ENCODE measurements at places on chromosomes 5 and 9.

DNA sequence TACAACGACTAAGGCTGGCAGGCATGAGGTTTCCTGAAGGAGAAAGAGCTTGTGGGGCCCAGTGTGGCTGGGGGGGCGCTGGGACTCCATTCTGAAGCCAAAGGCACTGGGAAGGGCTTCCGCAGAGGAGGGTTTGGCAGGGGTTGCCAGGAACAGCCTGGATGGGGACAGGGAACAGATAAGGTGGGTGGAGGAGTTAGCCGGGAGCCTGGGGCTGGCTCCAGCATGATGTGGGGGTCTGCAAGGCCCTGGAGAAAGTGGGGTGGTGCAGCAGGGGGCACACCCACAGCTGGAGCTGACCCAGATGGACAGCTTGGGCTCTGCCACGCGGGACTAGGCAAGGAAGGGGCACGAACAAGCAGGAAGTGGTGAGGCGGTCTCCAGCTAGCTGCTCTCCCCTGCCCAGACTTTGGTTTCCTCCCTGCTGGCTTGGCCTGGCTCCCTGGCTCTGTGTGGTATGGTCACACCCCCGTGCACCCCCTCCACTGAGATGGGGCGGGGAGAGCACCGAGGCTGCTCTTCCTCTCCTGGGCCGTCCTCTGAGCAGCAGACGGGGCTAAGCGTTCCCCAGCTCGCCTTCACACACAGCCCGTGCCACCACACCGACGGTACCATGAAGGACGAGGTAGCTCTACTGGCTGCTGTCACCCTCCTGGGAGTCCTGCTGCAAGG is at the start of gene LTC4S:
TSS of gene LTC4S (plus strand) at position 519 of the 672 bp plus-strand sequence. CDS start at position 614, 95 bp downstream.
- DNase-seq = no peak

GRCh38 chr9:28781481-28781880 is 1208.2 kb upstream of the C9orf72 start:
- no peak for DNase-seq

DNA sequence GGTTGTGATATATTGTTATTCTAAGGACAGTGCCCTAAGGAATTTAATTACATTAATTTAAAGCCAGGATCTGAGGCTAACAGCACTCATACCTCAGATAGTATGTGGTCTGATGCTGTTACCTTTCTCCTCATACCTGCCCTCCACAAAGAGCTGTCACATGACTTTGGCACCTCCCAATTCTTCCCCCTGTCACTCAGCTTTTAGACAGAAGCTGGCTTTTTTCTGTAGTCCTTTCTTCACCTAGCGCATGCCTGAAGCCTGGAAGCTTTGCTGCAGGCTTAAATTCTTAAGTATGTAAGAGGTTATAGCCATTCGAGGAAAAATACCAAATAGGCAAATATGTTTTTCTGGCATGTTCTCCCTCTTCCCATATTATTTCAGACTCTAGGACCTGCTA is 61.0 kb upstream of the ADAMTS19 start:
- no peak for DNase-seq

GRCh38 chr5:180007582-180007981 is 64.0 kb downstream of the RNF130 start:
- DNase-seq = no peak

DNA sequence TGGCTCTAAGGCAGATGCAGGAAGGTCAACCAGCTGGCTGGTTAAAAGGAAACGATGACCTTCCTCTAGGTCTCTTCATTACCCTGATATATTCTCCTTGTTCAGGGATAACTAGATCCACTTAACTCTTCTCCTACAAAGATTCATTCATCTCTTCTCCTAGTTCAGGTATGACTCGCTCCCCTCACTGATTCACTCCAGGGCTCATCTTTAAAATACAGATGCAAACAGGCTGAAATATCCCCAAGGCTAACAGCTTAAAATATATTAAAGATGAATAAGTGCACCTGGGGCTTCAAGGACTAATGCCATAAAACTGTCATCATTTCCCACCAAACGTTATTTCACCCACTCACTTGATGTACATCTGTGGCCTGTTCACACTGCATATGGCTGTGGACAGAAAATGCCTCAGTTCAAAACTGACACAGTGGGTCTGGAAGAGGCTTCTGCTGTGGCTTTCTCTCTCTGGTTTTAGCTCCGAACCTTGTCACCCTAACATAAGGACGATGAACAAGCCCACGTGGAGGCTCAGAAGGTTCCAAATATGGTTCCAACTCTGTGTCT is 366.9 kb downstream of the DEPDC1B start:
- DNase-seq = no peak

GRCh38 chr9:86202338-86202882 is 57.0 kb downstream of the C9orf153 start:
- no peak for DNase-seq

DNA sequence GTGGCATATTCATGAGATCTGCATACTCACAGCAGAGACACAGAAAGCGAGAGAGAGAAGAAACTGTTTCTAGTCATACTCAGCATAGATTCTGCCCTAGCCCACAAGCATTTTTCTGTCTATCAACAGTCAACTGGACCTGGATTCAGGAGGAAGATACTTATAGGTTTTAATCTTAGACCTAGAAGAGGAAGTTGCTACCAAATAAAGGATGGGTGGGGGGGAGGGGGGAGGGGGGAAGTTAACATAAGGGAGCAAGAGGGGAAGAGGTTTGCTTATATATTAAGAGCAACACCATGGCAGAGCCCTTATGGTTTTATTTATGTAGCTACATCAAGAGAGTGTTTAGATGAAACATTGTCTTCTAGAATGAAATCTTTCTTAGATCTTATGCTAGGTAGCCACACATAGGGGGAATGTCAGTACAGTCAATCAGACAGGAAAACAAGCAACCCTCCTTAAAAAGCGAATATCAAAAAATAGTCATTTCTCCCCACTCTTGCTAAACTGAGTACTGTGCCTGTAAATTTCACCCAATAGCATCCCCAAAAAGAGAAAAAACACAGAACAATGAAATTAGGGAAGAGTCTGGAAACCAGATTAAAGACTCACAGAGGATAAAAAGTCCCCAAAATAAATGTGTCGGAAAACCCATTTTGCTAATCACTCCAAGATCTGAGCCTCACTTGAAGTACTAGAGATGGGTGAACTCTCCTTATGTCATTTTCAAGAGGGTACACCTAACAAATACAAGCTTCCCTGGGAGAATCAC is 192.7 kb upstream of the NR4A3 start:
- no peak for DNase-seq

DNA sequence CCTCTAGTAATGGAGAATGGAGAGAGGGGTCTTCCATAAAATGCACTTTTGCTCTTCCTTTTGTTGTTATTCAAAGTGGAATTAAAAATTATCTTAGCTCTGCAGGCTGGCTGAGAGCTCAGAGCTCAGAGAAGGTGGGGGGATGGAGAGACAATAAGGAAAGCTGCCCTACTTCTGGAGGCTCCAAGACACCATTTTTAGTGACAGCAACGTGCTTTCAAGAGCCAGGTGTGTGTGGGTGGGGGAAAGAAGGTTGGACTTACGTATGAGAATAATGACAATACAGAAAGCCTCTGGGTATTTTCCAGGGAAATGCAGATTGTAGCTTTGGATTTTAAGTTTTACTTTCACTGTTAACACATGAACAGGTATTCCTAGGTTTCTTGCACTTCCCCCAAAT is 173.9 kb downstream of the TRPM3 start:
- DNase-seq = no peak

DNA sequence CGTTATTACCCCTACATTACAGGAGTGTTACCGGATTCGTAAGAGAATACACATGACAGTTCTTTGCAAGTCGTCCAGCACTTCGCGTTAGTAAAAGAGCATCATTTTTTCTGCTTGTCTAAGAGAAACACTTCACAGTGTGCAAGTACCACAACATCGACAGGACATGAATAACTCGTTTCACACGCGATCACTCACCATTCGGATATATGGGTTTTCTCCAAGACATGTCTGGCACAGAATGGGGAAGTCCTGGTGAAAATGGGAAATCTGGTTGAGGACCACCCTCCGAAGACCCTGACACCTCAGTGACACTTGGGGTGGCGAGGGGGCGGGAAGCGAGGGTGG is 642 bp downstream of the RBM22 start:
- DNase-seq = no peak

DNA sequence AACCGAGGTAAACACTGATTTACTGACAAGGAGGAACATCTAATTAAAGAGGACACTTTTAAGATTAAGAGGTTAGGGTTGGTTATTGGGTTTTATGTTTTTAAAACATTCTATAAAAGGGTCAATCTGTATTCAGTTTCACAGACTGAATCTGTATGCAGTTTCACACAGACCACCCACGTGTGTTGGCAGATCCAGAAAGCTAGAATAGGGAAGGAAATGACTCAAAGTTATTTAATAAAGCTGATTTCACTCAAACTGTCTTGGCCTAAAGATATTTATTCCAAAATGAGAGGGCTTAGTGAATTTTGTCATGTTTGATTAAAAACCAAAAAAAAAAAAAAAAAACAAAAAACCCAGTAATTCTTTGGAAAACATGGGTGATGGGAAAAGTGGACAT is 140.2 kb downstream of the SLC24A2 start:
- no peak for DNase-seq

DNA sequence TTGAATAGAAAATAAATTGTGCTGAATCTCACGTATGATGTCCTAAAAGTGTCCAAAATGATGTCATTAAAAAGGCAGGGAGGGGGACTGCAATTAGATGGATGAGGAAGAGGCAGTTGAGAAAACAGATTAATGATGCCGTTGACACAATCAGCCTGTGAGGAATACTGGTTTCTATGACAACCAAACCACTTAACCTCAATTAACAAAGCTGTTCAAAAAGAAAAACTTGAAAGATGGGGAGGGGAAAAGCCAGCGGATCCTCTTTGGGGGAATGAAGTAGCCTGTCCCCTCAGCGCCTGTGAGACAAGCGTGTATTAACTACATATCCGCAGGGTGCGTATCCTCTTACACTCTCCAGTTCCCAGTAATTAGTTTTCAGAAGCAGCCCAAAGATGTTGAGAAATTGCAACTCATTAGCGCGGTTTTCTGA is 160.7 kb downstream of the TTC39B start:
- DNase-seq = no peak

Measured in GM06990 (cell line).